ENCODE measurements at places on chromosomes 4 and X.

GRCh38 chr4:31089815-31090214, 369.6 kb downstream of the PCDH7 start:
- DNase-seq: no peak

- no peak for DNase-seq
These were observed 116.3 kb downstream of the SHROOM4 start for GRCh38 chrX:50697691-50698090.

GRCh38 chr4:41285202-41285863, 28.6 kb downstream of the UCHL1 start:
- no peak for DNase-seq

GRCh38 chr4:144666539-144667175, 20.7 kb downstream of the HHIP start:
- no peak for DNase-seq

GRCh38 chrX:31314921-31315320, 243.1 kb upstream of the FTHL17 start:
- no peak for DNase-seq

DNA sequence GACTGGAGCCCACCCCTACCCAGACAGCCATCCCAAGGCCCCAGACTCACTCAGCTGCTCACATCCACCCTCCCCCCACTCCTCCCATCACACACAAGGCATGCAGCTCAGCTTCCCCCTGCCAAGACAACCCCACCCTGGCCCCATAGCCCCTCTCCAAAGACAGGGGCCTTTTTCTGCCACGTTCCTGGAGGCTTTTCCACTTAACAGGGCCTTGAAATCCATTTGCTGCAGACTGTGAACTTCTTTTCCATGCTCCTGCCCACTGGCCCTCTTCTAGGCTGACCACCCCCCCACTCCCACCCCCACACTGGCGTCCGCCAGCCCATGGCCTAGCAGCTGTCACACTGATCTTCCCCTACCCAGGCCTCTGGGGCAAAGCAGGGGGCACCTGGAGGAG, 76.0 kb downstream of the PJA1 start:
- DNase-seq: no peak

GRCh38 chrX:111086591-111087006, 9.4 kb upstream of the PAK3 start:
- DNase-seq: no peak

GRCh38 chr4:89757154-89757719, 79.7 kb downstream of the SNCA start:
- no peak for DNase-seq

- DNase-seq: no peak
These were observed 63.6 kb downstream of the TRIM2 start for GRCh38 chr4:153267890-153268289.

DNA sequence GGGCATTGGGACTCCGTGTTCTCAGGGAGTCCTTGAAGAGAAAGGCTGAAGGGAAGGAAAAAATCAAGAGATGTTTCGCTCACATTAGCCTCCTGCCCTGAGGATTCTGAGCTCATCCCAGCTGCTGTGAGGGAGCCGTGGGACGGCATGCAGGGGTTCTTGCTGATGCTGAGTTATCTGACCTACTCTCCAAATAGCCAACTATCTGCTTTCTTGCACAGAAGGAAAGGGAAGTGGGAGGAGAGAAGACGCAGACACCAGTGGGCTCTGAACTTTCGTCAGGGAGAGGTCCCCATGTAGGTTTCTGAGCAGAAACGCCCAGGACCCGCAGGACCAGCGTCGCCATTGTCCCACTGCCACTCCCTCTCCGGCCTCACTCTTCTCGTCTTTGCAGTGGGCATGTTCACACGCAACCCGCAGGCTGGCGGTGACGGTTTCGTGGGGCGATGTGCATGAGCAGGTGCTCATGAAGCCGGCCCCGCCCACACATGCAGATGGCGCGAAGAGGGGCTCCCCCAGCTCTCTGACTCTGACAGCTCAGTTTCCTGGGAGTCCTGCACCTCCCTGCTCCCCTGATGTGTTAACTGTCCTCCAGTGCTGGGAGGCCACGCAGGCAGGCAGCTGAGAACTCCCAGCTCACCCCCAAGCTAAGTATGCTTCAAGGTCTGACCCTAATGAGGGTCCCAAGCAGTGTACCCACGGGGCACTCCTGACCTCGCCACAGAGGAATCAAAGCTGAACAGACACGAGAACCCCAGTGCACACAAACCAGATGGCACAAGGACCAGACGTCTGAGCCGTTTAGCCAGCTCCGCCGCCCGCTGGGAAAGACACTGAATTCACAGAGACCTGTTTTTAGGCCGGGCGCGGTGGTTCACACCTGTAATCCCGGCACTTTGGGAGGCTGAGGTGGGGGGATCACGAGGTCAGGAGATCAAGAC, 13.6 kb upstream of the ABLIM2 start:
- no peak for DNase-seq

GRCh38 chr4:24877868-24878635, 34.8 kb downstream of the CCDC149 start:
- no peak for DNase-seq

- DNase-seq: no peak
These were observed 161.1 kb upstream of the TLL1 start for GRCh38 chr4:165711912-165712311.

GRCh38 chr4:3145234-3145924, 70.9 kb downstream of the HTT start:
- DNase-seq: no peak

- DNase-seq: no peak
These were observed 146.3 kb downstream of the LDB2 start for GRCh38 chr4:16752150-16752549.

GRCh38 chr4:14787894-14788293, 214.4 kb upstream of the CPEB2 start:
- no peak for DNase-seq

DNA sequence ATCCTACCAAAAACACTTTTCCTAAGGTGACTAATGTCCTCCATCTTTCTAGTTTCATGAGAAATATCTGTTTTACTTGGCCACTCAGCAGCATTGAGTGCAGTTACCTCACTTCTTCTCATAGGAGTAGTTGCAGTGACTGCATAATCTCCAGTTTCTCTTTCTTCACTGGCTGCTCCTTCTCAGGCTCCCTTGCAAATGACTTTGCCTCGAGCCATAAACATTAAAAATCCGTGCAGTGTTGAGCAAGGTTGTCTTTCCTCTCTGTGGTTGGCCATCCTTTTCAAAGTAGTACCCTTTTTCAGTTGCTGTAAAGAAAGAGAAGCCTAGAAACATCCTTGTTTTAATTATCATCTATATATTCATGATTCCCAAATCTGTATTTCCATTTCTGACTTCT, 10.2 kb upstream of the PRKG2 start:
- DNase-seq: no peak

GRCh38 chr4:115418635-115419396, 305.4 kb upstream of the NDST4 start:
- DNase-seq: no peak

GRCh38 chr4:159268607-159269006, 165.7 kb downstream of the RAPGEF2 start:
- no peak for DNase-seq

- DNase-seq: no peak
These were observed 110.2 kb downstream of the APBB2 start for GRCh38 chr4:41104155-41104554.

DNA sequence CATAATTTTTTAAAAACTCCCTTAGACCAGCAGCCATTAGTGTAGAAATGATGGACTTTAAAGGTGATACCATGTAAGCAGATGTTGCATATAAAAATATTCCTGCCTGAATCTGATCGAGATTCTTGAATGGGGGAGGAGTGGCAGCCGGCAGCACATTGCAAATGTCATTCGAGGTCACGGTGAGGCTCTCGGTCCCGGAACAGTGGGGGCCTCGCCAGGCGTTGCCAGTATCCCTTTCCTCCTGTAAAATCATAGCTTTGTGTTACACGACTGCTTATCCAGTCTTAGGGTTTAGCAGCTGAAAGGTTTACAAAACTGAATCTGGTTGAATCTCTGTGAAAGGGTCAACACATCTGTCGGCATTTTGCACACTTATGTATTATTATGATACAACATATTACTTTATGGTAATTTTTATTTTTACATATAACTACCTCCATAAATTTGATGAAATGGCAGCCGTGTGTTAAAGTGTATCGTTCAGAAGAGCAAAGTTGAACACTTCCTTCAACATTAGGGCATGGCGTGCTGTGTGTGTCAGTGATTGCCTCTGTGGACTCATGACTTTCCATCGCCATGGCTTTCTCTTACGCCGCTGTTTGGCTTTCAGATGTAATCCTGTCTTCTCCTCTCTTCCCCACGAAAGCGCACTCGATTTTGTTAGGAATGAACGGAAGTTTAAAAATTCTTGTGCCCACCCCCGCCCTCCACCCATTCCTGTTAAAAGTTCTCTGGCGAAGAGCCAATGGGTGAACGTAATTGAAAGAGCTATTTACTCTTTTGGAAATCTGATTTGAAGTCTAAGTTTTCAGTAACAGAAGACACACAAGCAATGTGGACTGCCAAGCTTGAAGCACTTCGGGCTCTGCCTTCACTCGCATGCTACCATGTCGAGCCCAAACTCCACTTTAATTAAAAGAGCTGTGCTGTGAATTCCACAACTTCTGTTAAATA, 114.8 kb downstream of the STOX2 start:
- no peak for DNase-seq

GRCh38 chrX:50812995-50813842, 775 bp downstream of the SHROOM4 start:
- no peak for DNase-seq

GRCh38 chr4:2135083-2135482, 76.0 kb downstream of the NAT8L start:
- DNase-seq: no peak

GRCh38 chr4:82560853-82561785, 669 bp downstream of the TMEM150C start:
- DNase-seq: no peak

GRCh38 chr4:1727117-1728031, 6.1 kb downstream of the TACC3 start:
- DNase-seq: no peak

DNA sequence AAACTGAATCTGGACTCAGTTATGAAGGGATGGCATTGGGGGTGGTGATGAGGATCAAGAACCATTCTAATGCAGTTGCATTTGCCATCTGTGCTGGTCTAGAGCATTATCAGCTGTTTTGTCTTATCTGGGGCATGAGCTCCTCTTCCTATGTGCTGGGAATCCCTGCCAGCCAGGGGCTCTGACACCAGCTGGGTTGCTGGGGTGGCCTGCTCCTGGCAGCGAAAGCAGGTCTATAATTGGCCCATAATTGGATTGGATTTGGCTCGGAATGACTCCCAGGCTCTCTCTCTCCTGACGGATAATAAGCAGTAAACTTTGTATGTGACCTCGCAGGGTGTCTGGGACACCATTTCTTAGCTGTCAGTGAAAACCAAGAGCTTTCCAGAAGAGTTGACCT, 34.1 kb downstream of the SMPX start:
- no peak for DNase-seq

DNA sequence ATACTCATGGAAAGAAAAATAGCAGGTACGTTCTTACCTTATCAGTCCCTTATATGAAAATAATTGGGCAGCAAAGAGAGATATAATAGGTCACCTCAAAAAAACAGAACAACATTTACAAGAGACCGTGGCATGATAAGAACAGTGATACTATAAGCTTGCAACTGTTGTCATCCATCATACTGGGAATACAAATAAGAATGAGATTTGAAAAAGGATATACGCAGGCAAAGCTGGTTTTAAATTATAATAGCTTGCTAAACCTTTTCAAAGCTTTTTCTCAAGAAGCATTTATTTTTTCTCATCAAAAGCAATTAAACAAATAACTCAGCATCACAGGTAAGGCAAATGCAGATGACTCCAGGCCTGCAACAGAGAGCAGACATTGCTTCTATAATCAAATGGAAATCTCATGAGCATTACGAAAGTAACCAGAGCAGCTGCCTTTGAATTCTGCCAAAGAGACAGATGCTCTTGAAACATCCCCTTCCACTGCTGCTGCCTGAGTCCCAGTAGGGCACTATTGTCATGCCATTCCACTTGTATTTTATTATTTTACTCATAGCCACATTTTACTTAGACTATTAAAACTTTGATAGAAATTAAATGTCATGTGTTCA, 620.6 kb upstream of the GNPDA2 start:
- DNase-seq: no peak

DNA sequence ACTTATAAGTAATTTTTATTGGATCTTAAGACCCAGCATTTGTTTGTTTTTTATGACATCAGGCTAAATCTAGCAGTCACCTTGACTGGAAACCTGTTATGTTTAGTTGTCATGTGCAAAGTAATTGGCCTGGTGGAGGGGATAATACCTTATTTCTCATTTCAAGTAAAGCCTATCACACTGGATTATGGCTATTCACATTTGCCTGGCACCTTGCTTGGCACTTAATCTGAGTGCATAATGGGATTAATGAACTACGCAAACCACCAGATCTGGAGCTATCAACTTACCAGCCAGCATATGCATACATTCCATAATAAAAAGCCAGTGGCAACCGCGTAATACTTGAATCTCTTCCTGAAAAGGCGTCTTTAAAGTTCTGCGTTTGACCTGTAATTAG, 23.2 kb downstream of the SLC7A11 start:
- no peak for DNase-seq

GRCh38 chr4:156783966-156784365, 187.6 kb downstream of the PDGFC start:
- DNase-seq: no peak

- no peak for DNase-seq
These were observed 742.3 kb upstream of the POU3F4 start for GRCh38 chrX:82765811-82766210.

GRCh38 chr4:172379834-172380233, 566.6 kb downstream of the GALNTL6 start:
- no peak for DNase-seq
